Endodermal cell (in vitro differentiated cells): ENCODE measurements at places on chromosomes 13 and 19. TPM values are rescaled to one million over a fixed set of nuclear protein-coding genes. Genes with fewer than 3 reads are reported as not detected.

The FFAR1 gene
- total RNA-seq: not detected in 2 replicates

The SH2D3A gene
- 10.4 to 16.8 TPM (median 10.7 TPM) in 3 replicates for total RNA-seq

GRCh38 chr13:20344836-20345490, 112.8 kb upstream of the GJB6 start:
- H3K4me1 ChIP-seq: no peaks in the 10 kb centered on the region
- peak; percentile 49 for DNase-seq
- no peak overlapping the region for H3K4me3 ChIP-seq

- H3K4me1 ChIP-seq: no peaks in the 10 kb centered on the region
Observed at GRCh38 chr19:18117692-18118378, 20.3 kb downstream of the MAST3 start.

DNA sequence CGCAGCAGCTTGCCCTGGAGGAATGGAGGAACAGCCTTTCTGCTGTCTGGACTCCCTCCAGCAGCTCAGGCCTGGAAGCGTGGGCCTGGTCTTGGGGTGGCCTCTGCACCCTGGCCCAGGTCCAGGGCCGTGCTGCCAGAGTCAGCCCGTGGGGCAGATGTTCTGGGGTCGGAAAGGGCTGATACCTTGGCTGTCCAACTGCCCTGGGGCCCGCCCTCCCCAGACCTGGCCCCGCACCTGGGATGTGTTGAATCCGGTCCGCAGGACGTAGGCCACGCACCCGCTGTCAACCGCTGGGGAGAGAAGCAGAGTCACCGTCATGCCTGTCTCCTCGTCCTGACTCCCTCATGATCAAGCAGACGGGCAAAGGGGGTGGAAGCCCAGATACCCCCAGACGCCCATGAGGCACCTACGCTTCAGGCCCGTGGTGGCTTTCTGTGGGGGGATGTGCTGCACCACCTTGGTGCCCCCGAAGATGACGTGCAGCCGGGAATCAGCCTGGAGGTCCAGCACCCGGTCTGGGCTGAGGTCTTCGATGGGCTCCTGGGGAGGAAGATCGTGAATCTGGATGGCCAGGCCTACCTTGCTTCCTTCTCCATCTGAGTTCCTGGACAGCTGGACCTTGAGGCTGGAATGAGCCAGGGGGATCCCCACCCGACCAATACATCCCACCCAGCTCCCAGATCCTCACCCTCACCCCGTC, 7.7 kb downstream of the ATP13A1 start:
- peaks cover 83% of the 10 kb centered on the region for H3K36me3 ChIP-seq
- H3K4me3 ChIP-seq: no peak overlapping the region
- no peak for DNase-seq
- no peaks in the 10 kb centered on the region for H3K27me3 ChIP-seq
- H3K27ac ChIP-seq: no peak overlapping the region
- no peaks in the 10 kb centered on the region for H3K4me1 ChIP-seq

GRCh38 chr19:51687791-51688670, 5.1 kb upstream of the SPACA6 start:
- H3K4me3 ChIP-seq: peak overlapping the region; percentile 90
- peak; percentile 89 for DNase-seq
- H3K4me1 ChIP-seq: peaks cover 5% of the 10 kb centered on the region
- peak overlapping the region; percentile 78 for H3K27ac ChIP-seq
- H3K36me3 ChIP-seq: peaks cover 4% of the 10 kb centered on the region

GRCh38 chr13:37187621-37188020, 82.2 kb upstream of the CSNK1A1L start:
- no peaks in the 10 kb centered on the region for H3K4me1 ChIP-seq
- H3K27ac ChIP-seq: no peak overlapping the region
- no peaks in the 10 kb centered on the region for H3K27me3 ChIP-seq
